ENCODE measurements at places on chromosomes 3 and 15.

GRCh38 chr15:89822026-89822425 is 7.4 kb upstream of the ANPEP start:
- DNase-seq = no peak

DNA sequence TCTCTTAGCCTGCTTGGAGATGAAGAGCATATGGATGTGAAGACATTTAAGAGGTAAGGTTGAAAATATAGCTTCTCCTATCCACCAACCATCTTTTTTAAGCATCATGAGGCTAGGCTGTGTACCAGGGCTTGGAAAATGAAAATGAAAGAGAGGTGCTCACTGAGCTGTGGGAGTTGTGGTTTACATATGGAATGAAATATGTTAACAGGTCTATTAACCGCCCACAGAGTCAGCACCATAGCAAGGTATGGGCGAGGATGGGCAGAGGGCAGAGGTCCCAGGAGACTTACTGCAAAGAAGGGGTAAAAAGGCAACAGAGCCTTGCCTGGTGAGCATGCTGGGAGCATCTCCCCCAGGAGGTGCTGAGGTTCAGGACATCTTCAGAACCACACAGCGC is 273.1 kb downstream of the GABRG3 start:
- no peak for DNase-seq

- no peak for DNase-seq
Observed at GRCh38 chr3:160779040-160779439, 23.0 kb downstream of the PPM1L start.

DNA sequence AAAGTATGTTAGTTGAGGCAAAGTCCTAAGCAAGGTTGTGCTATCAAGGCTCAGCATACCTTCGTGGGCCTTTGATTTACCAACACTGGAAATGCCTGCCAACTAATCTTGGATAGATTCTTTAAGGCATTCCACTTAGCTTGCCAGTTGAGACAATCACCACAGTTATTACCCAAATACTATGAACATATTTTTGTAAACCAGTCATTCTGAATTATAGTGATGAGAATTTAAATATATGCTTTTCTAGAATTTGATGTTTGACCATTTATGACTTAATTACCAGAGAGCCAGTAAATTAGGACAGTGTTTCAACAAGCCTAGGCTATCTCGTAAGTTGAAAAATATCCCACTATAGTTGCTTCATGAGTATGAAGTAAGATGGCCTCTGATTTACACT is 15.5 kb downstream of the TRIM59 start:
- DNase-seq = peak; percentile 37

DNA sequence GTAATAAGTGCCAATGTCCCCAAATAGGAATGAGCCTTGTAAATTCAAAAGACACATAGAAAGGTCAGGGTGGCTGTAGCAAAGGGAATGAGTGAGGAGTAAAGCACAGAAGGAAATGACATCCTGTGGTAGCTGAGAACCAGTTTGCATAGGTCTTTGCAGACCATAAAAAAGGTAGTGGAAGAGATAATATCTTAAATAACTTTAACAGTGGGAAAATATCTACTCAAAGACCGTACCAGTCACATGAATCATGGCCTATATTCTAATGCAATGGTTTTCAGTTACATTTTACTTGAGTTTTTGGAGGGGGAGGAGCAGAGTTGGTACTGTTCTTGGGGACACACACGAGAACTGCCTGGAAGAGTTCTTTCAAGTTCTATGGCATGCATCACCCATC is 297.3 kb upstream of the ADAMTS9 start:
- DNase-seq = no peak

GRCh38 chr3:62892951-62893350 is 17.7 kb upstream of the CADPS start:
- no peak for DNase-seq

- DNase-seq = no peak
Observed at GRCh38 chr3:129618901-129619671, 12.6 kb upstream of the PLXND1 start.

DNA sequence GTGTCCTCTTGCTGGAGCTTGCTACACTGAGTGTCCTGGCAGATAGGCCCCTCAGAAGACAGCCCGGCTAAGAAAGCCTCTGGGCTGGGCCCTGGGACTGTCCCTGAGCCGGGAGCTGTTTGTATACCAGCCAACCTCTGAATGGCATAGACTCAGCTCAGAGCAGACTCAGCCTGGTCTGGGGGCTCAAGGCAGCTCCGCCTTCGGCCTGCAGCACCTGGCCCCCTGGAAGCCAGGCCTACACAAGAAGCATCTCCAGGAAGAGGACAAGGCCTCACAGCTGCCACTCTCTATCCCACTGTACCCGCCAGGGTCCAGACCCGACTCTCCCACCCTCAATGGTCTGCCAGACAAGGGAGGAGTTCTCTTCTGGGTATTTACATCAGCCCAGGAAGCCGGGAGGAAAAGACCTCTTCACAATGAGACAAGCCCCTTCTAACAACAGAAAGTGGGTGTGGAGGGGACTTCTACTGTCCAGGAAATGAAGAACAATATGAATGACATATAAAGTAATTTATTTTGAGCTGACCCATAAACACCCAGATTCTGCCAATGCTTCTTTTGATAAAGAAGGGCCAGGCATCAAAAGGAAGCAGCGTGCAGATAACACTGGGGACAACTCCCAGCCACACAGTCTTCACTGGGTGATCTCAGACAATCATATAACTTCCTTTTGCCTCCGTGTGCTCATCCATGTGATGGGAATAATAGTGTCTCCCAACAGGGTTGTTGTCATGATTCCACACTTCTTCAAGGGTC is 110.2 kb downstream of the TPRA1 start:
- no peak for DNase-seq

DNA sequence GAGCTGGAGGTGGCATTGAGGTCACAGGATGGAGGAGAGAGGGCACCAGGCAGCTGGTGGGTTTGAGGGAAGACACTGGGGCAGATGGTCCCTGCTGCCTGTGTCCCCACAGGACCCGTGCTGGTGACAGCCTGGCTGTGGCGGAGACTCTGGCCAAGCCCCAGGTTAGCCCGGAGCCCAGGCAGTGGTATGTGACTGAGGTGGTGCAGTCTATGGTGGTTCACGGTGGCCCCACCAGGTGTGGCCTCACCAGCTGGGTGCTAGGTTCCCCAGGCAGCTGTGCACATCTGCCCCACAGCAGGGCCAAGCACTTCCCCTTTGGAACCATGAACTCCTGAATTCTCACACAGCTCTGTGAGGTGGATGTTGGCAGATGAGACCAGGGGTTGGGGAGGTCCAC is 15.4 kb downstream of the PLXNA1 start:
- DNase-seq = no peak

DNA sequence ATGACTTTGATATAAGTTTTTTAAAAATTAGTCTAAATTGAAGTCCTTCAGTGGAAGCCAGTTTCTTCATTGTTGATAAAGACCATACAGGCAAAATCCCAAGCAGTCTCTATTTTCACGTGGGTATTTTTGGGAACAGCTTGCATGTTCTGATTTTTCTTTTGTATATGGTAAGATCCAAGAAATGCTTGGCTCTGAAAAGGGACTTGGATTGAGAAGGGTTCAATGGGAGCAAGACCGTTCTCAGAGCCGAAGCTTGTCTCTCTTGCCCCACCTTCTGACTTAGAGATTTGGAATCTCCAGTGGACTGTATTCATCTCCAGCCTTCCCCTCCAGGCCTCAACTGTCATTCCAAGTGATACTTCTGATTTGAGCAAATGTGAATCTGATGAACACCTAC is 175.5 kb downstream of the CHDH start:
- no peak for DNase-seq

DNA sequence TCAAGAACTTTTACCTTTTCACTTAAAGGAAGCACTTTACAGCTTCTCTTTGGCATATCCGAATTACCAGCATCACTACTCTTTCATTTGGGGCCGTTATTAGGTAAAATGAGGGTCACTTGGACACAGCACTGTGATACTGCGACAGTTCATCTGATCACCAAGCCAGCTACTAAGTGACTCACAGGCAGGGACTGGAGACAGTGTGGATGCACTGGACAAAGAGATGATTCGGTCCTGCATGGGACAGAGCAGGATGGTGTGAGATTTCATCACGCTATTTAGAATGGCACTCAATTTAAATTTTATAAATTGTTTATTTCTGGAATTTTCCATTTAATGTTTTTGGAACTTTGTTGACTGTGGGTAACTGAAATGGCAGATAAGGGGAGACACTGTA is 166.9 kb upstream of the IL12A start:
- no peak for DNase-seq

DNA sequence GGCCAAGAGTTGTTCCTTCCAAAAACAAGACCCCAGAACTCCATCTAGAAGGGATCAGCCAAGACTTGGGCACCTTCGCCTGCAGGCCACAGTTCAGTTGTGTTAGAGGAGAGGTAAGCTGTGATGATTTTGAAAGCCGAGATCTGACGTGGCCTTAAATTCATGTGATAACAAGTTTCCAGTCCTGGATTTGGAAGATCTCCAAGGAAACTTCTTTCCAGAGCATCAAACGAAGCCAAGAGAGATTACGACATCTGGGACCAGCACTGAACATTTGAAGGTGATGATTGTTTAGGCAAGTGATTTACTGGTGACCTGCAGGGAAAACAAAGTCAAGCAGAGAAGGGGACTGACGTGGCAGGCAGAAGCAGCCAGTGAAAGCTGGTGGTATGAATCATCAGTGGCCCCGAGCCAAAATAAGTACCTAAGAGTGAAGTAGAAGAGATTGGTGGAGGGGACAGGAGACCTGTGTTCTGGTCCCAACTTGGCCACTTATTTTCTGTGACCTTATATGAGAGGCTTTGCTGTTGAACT is 339.0 kb upstream of the PROK2 start:
- DNase-seq = peak; percentile 98

GRCh38 chr15:36638671-36639070 is 59.2 kb downstream of the CDIN1 start:
- DNase-seq = no peak

GRCh38 chr3:132784502-132785025 is 62.4 kb upstream of the NPHP3 start:
- DNase-seq = no peak

DNA sequence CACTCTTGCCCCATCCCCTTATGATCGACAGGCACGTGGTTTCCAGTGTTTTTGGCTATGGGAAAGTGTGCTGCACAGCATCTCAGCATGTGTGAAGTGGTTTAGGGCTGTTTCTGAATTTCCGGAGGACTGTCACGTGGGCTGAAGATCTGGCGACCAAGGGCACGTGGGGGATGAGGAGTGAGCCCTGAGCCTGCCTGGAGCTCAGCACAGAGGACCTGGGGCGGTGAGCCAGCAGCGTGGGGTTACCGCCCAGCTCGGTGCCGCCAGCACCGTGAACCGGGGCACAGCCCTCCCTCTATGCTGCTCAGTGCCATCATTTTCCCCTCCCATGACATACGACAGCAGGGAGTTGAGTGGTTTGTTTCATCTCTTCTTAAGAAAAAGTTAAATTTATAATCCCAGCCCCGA is 150.2 kb downstream of the DNAJB8 start:
- DNase-seq = no peak

GRCh38 chr3:46102780-46103130 is 75.5 kb upstream of the XCR1 start:
- no peak for DNase-seq

DNA sequence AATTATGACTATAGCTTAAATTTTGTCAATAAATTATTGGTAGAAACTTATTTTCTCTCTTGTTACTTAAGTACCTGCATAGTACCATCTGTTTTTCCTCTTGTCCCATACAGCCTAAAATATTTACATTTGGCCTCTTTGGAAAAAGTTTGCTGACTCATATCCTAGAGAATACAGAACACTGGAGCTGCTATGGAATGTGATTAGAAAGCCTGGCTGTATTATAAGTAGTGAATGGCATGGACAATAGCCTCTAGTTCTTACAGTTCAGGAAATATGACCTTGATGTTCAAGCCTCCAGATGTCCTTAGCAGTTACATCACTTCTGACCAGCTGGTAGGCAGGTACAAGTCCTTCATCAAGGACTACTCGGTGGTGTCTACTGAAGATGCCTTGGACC is 28.3 kb downstream of the ST8SIA2 start:
- peak; percentile 48 for DNase-seq

DNA sequence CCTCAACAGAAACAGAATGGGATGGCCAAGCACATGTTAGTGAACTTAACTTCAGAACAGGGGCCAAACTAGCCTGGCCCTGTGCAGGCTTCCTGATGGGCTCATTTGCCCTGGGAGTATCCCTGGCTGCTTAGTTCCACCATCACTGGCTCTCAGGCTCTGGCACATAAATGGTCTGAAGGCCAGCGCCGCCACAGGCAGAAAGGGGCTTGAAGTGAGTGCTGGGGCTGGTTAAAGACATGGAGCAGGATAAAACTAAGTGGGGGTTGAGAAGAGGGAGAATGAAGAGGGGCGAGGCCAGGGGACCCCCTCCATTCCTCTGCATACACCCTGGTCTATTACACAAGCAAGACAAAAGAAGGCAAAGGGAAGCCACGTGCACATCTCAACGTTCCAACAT is 12.2 kb downstream of the SLCO2A1 start:
- DNase-seq = no peak

DNA sequence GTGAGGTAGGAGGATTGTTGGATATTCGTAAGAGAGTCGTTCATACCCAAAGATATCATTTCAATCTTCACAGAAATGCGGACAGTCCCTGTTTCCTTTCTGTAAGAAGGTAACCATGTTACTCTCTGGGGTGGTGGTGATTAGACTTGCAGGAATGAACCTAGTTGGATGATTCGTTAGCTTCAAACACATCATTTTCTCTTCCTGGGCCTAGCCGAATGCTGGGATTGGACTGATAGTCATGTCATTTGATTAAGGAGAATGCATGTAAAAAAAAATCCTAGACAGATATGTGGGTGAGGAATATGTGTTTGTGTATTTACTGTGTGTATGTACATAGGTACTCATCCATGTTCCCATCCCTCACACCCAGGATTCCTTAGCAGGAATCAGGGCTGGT is 12.4 kb downstream of the SLCO3A1 start:
- DNase-seq = no peak

- no peak for DNase-seq
Observed at GRCh38 chr3:196219970-196220311, 3.6 kb downstream of the SLC51A start.

GRCh38 chr15:58830556-58830955 is 59.5 kb downstream of the MINDY2 start:
- no peak for DNase-seq
